ENCODE measurements at places on chromosomes 2 and 18.

DNA sequence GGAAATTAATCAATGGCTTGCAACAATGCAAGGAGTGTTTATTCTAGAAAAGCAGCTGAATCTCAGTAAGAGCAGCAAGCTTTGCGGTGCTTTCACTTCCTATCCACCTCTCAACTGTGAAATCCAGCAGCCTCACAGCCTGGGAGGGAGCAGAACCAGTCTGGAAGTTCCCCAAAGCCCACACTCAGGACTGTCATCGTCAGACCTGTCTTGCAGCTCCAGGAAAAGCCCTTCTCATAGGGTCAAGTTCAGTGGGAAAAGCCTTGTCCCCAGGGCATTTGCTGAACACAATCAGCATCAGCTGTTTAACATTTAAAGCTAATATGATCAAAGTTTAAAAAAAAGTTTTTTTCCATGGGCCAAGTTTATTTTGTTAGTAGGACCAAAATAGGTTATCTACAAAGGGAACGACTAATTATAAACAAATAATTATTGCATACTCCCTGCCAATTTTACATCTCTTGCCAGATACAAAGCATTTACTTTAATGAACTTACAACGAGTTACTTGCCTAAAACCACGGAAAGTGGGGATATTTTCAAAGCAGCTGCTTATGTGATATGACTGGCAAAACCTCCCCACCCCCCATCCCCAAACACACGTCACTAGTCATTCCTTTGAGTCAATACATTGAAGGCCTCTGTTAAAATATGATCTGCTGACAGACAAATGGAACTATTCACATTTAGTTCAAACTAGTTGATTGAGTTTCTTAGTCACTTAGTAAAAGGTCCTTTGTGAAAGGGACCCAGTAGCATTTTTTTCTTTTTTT lies 36.8 kb downstream of the PARD6G start:
- DNase-seq, result no peak

DNA sequence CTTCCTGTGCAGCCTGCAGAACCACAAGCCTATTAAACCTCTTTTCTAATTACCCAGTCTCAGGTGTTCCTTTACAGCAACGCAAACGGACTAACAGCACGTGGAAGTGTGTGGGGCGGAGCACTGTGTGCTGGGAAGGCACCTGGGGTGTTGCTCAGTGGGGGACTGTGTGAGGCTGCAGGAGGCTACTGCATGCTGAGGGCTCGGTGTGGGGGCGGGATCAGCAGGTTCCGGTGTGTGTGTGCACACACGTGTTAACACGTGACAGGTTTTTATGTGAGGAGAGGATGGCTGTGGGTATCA lies 58.9 kb downstream of the ANKMY1 start:
- no peak for DNase-seq

DNA sequence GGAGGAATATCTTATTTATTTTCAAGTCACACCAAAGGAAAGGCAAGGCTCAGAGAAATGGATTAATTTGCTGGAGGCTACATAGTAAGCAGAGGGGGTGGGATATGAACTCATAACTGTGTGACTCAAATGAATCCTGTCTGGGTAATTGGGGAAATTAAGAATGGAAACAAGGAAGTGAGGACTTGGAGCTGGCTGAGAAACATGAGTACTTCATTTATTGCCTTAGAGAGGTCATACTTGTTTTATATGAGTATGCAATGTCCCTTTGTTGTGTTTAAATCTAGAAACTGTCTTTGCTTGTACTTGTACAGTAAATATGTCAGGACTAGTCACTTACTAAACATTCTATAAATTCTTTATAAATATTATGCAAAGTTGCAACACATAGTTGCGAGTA lies 2166.7 kb upstream of the PIK3C3 start:
- no peak for DNase-seq

DNA sequence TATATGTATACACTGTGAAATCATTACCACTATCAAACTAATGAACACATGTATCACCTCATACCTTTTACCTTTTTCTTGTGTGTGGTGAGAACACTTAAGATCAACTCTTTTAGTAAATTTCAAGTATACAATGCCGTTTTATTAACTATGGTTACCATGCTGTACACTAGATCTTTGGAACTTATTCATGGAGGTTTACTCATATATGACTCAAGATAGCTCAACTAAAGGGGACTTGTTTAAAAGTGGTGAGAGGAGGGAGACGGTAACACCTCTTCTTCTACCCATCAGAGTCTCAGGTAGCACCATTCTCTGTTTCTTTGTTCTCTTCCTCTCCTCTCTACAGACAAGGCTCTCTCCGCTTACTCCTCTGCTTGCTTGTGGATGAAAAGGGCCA lies 36.1 kb upstream of the TMEM178A start:
- DNase-seq, result no peak

DNA sequence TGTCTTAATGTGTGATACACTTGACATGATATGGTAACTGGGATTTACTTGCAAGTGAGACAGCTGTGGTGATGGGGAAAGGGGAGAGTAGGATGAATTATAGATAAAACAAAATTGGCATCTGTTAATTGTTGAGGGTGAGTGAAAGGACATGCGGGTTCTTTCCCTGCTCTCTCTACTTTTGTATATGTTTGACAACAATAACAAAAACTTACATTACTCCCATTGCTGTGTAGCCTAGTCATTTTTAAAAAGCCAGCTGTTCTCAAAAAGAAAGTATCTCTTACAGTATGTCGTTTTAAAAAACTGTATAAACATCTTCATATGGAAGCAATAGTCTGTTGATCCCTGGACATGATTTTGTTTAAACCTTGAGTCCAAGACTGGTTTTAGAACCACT lies 117.6 kb downstream of the MYO1B start:
- DNase-seq, result no peak

GRCh38 chr18:49030138-49030537 lies 79.4 kb upstream of the SMAD7 start:
- no peak for DNase-seq

DNA sequence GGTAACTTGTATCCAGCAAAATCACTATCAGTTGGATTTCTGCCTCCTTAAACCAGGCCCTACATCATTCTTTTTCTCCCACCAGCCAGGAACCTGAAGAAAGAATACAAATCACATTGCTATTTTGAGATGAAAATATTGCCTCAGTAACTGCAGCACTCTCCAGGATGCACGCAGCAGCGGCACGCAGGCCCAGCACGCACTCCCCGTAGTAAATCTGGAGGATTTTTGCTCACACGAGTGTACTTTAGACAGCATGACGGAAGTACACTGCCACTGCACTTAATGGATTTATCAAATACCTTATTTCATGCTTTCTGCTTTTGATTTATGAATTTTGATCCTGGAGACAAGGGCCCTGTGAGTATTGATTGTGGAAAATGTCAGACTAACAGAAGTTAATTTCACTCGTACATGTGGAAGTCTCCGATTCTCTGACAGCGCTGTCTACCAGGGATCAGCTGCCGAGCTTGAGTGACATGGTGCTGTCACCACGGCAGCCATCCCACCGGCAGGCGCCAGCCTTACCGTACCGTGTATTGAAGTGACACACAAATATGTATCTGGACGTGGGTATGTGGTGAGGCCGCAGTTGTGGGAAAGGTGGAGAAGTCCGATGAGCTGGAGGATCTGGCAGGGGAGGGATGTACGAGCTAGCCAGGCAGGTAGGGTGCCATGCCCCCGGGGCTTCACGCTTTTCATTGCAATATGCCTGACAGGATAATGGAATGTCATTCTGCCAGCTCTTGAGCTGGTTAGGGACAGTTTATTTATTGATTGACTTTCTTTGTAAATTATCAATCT lies 863.7 kb downstream of the GALR1 start:
- no peak for DNase-seq

GRCh38 chr2:173753441-173753840 lies 211.7 kb downstream of the SP3 start:
- no peak for DNase-seq

- no peak for DNase-seq
These were observed 11.4 kb downstream of the SH2D6 start for GRCh38 chr2:85429924-85430289.

DNA sequence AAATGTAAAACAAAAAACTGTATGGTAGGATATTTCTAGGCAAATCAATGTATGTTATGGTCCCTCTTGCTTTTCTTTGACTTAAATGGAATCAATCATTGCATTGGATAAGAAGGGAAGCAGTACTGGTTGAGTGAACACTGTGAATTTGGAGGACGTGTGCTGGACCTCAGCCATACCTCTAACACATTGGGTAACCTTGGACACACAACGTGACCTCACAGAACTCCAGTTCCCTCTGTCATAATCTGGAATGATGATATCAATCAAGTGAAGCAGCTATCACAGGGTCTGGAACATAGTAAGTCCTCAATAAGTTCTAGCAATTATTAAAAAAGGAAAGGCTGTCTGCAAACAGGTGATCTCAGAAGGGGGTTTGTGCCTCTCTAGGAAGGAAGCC lies 474.9 kb upstream of the TCF4 start:
- DNase-seq, result no peak

- DNase-seq, result no peak
These were observed 36.5 kb upstream of the SNED1 start for GRCh38 chr2:240961910-240962299.

DNA sequence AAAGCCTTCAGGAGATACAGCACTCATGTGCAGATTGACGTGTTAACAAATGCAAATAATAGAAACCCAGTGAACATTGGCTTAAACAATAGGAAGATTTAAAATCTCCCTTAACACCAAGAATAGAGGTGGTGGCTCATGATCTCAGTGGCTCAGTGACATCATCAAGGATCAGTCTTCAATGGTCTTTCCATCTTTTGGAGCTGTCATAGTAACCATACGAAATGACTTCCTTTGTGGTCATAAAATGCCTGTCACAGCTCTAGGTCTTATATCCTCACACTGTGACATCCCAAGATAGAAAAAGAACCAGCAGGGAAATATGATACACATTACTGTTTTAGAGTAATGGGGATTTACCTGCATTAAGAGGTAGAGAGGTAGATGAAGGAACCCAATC lies 59.6 kb upstream of the ACKR3 start:
- no peak for DNase-seq

GRCh38 chr2:148565272-148565894 lies 79.2 kb upstream of the EPC2 start:
- no peak for DNase-seq

GRCh38 chr18:23194155-23194996 lies 59.1 kb downstream of the CABLES1 start:
- DNase-seq, result no peak

All from esophagus squamous epithelium (tissue), 5 donors.